ENCODE measurements at places on chromosomes 12 and 14.

GRCh38 chr14:104323551-104324175 is 185.3 kb downstream of the KIF26A start:
- no peak overlapping the region for H3K27ac ChIP-seq
- H3K36me3 ChIP-seq, result no peaks in the 10 kb centered on the region
- no peak overlapping the region for H3K4me3 ChIP-seq

GRCh38 chr12:114662512-114663177 is 21.3 kb downstream of the TBX3 start:
- H3K27ac ChIP-seq, result no peak overlapping the region
- DNase-seq, result peak; percentile 86
- H3K36me3 ChIP-seq, result no peaks in the 10 kb centered on the region
- H3K4me3 ChIP-seq, result no peak overlapping the region
- H3K27me3 ChIP-seq, result no peaks in the 10 kb centered on the region

DNA sequence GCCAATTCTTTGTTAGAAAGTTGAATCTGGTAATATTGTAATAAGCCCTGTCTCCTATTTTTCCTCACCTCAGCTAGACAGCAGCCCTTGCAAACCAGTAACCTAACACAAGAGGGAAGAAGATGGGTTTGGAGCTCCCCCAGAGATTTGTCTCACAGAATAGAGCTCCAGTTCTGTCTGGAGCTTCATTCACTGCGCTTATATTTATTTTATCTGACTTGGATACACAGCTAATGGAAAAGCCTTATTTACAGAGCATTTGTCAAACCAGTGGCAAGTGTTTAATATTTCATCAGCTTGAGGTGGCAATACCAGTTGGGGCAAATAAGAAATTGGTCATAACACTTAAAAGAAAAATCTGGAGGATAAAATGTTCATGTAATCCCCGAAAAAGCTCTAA is 1094.0 kb downstream of the FSCB start:
- H3K4me1 ChIP-seq, result no peaks in the 10 kb centered on the region
- H3K27ac ChIP-seq, result no peak overlapping the region
- H3K4me3 ChIP-seq, result no peak overlapping the region
- no peak for DNase-seq
- no peaks in the 10 kb centered on the region for H3K36me3 ChIP-seq

DNA sequence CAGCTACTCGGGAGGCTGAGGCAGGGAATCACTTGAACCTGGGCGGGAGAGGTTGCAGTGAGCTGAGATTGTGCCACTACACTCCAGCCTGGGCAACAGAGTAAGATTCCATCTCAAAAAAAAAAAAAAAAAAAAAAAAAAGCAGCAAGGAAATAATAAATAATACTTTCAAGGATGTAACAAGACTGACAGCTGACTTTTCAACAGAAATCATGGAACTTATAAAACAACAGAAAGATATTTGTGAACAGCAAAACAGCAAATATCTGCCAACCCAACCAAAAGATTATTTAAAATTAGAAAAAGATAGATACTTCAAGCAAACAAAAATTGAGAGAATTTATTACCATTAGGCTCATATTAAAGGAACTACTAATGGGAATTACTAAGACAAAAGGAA is 115.1 kb downstream of the TSHR start:
- no peaks in the 10 kb centered on the region for H3K27me3 ChIP-seq
- no peaks in the 10 kb centered on the region for H3K36me3 ChIP-seq
- H3K4me3 ChIP-seq, result no peak overlapping the region
- peak; percentile 4 for DNase-seq

- peak overlapping the region; percentile 92 for H3K27ac ChIP-seq
- H3K4me3 ChIP-seq, result no peak overlapping the region
- H3K4me1 ChIP-seq, result peaks cover 42% of the 10 kb centered on the region
Measured at GRCh38 chr14:68475802-68476201, 317.1 kb downstream of the ZFP36L1 start.

DNA sequence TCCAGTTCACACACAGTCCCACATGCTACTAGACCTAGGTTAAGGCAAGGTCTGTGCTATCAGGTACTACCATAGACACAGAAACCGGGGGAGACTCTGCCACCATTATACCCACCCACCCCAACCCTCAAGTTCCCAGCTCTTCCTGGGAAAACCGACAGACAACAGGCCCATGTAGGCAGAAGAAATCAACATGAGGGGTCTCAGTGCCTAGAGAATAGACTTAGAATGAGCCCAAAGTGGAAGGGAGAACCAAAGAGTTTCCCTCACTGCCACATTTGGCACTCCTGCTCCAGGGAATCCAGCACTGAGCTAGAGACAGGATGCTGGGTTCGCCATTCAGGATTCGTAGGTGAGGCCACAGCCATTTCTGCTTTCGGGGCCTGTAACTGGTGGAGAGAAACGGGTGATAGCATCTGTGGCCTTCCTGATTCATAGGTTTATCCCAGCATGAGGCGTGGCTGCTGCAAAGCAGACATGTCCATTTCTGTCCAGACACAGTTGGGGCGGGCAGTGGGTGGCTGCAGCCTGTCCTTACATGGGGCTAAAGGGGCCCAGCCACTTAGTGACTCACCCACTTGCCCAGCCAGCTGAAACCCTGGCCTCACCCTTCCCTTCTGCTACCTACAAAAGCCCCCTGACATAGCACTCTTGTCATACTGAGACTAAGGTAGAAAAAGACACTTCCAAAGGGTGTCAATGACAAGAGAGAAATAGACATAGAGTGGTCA is 69.4 kb downstream of the IRF2BPL start:
- H3K4me1 ChIP-seq, result peaks cover 60% of the 10 kb centered on the region
- H3K27ac ChIP-seq, result peak overlapping the region; percentile 92
- no peak overlapping the region for H3K4me3 ChIP-seq

GRCh38 chr14:97224016-97224415 is 426.8 kb downstream of the VRK1 start:
- H3K27me3 ChIP-seq, result peaks cover 80% of the 10 kb centered on the region
- no peak overlapping the region for H3K4me3 ChIP-seq
- no peaks in the 10 kb centered on the region for H3K36me3 ChIP-seq
- H3K4me1 ChIP-seq, result no peaks in the 10 kb centered on the region

- H3K4me1 ChIP-seq, result peaks cover 7% of the 10 kb centered on the region
- H3K27ac ChIP-seq, result no peak overlapping the region
- no peaks in the 10 kb centered on the region for H3K36me3 ChIP-seq
- no peak overlapping the region for H3K4me3 ChIP-seq
- DNase-seq, result no peak
Measured at GRCh38 chr12:109436188-109436560, 40.9 kb downstream of the KCTD10 start.

GRCh38 chr12:26857465-26858176 is 24.6 kb upstream of the ITPR2 start:
- DNase-seq, result no peak
- H3K4me3 ChIP-seq, result no peak overlapping the region
- H3K36me3 ChIP-seq, result no peaks in the 10 kb centered on the region
- peaks cover 9% of the 10 kb centered on the region for H3K4me1 ChIP-seq
- H3K27ac ChIP-seq, result no peak overlapping the region
- H3K27me3 ChIP-seq, result no peaks in the 10 kb centered on the region

- no peak for DNase-seq
- no peaks in the 10 kb centered on the region for H3K36me3 ChIP-seq
- no peak overlapping the region for H3K27ac ChIP-seq
- H3K4me3 ChIP-seq, result no peak overlapping the region
- peaks cover 9% of the 10 kb centered on the region for H3K4me1 ChIP-seq
- H3K27me3 ChIP-seq, result no peaks in the 10 kb centered on the region
Measured at GRCh38 chr12:67937822-67938221, 51.4 kb upstream of the IFNG-AS1 start.

GRCh38 chr12:6923003-6923732 is 4.6 kb upstream of the ATN1 start:
- no peak overlapping the region for H3K27ac ChIP-seq
- DNase-seq, result no peak
- H3K27me3 ChIP-seq, result no peaks in the 10 kb centered on the region
- H3K4me3 ChIP-seq, result no peak overlapping the region
- peaks cover 47% of the 10 kb centered on the region for H3K4me1 ChIP-seq
- peaks cover 5% of the 10 kb centered on the region for H3K36me3 ChIP-seq

DNA sequence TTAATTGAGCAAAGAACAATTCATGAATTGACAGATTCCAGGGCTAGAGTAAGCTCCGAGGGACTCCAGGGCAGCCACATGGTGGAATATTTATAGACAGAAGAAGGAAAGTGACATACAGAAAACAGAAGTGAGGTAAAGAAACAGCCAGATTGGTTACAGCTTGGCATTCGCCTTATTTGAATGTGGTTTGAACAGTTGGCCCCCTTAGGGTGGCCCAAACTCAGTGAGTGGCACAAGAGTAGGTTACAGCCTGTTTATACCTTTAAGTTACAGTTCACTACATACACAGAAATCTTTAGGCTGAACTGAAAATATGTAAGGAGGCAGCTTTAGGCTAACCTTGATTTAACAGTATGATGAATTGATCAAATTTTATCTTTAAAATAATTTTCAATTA is 174.5 kb upstream of the CNOT2 start:
- H3K27ac ChIP-seq, result no peak overlapping the region
- no peak for DNase-seq
- no peaks in the 10 kb centered on the region for H3K27me3 ChIP-seq
- no peaks in the 10 kb centered on the region for H3K36me3 ChIP-seq
- no peaks in the 10 kb centered on the region for H3K4me1 ChIP-seq
- H3K4me3 ChIP-seq, result no peak overlapping the region

DNA sequence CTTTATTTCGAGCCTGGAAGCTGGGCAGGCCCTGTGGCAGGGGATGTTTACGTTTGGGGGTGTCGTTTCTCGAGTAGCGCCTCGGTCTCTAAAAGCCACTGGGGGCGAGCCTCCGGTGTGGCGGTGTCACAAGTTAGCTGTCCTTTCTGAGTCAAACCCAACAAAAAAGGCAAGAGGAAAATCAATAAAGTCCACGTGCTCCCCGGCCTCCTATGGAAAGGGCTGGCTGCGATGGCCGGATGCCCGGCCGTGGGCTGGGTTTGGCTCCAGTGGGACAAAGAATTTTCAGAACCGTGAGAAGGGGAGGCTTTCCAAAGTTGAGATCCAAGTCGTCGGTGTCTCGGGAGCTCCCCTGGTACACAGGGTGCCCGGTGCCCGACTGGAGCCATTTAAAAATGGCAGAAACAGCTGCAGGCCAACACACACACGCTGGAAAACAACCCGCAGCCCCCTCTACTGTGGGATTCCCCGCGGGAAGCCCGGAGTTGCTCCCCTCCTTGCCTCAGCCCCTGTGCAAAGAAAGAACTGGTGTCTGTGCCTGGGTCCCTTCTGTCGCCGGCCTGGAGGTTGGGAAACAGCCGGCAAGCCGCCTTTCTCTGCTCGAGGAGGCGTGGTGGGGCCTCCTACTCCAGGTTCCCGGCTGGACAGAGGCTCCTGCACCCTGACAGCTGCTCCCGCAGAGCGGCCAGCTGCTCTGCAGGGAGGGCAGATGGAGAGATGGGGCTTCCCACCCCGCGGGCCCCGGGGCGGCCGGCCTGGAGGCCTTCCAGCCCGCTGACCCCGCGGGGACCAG is 1.9 kb downstream of the BCL7A start:
- H3K27me3 ChIP-seq, result no peaks in the 10 kb centered on the region
- H3K4me1 ChIP-seq, result peaks cover 9% of the 10 kb centered on the region
- DNase-seq, result peak; percentile 74
- peak overlapping the region; percentile 90 for H3K27ac ChIP-seq
- peak overlapping the region; percentile 94 for H3K4me3 ChIP-seq

- H3K36me3 ChIP-seq, result peaks cover 17% of the 10 kb centered on the region
- H3K27ac ChIP-seq, result no peak overlapping the region
- H3K27me3 ChIP-seq, result no peaks in the 10 kb centered on the region
- H3K4me1 ChIP-seq, result no peaks in the 10 kb centered on the region
- H3K4me3 ChIP-seq, result no peak overlapping the region
- no peak for DNase-seq
Measured at GRCh38 chr14:102875652-102876051, 46.8 kb upstream of the AMN start.

DNA sequence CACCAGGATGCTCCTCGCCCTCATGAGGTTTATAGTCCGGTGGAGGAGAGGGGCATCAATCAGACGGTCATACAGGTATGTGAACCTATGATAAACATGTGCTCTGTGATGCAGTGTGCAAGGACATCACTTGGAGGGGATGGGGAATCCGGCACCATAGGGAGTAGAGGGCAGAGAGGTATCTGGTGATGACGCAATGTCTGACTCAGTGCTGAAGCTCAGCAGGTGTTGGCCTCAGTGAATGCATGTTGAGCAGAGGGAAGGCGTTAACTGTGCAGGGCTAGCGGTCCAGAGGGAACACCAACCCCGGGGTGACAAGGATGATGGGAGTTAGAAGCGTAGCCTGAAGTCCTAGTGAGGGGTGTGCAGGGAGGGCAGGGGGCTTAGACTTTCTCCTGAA is 200.9 kb downstream of the TMEM132C start:
- H3K36me3 ChIP-seq, result no peaks in the 10 kb centered on the region
- H3K4me1 ChIP-seq, result no peaks in the 10 kb centered on the region
- DNase-seq, result no peak
- H3K4me3 ChIP-seq, result no peak overlapping the region
- no peaks in the 10 kb centered on the region for H3K27me3 ChIP-seq
- no peak overlapping the region for H3K27ac ChIP-seq

DNA sequence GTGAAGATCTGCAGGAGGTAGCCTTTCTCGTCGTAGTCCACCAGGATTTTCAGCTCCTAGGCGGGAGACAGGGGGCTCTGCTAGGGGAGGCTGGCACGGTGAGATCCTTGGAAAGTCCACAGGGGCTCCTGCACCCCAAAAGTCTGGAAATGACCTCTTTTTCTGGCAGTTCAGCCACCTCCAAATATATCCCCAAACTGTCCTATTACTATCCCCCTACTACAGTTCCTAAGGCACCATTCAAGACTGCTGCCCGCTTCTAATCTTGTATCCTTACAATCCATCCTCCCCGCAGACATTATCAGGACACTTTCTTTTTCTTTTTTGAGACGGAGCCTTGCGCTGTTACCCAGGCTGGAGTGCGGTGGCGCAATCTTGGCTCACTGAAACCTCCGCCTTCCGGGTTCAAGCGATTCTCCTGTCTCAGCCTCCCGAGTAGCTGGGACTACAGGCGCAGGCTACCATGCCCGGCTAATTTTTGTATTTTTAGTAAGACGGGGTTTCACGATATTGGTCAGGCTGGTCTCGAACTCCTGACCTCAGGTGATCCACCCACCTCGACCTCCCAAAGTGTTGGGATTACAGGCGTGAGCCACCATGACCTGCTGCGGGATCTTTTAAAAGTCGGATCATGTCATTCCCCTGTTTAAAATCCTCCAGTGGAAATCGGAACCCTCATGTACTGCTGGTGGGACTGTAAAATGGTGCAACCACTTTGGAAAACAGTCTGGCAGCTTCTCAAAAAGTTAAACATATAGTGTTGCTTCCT is 18.5 kb downstream of the HPD start:
- peak overlapping the region; percentile 46 for H3K27ac ChIP-seq
- H3K36me3 ChIP-seq, result no peaks in the 10 kb centered on the region
- no peaks in the 10 kb centered on the region for H3K27me3 ChIP-seq
- peaks cover 13% of the 10 kb centered on the region for H3K4me1 ChIP-seq

DNA sequence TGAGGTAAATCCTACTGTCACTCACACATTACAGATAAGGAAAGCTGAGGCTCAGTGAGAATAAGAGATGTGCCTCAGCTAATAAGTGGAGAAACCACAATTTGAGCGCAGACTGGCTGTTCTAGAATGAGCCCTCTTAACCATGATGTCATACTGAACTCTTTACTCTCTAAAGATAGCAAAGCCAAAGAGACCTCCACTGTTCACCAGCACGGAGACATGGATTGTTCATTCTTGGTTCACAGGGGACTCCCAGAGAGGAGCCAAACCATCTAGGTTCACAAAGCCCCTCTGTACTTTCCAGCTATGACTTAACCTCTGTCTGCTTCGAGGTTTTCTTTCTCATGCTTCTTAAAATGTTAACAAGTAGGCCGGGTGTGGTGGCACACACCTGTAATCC is 32.7 kb upstream of the YARS2 start:
- peaks cover 67% of the 10 kb centered on the region for H3K36me3 ChIP-seq
- H3K27ac ChIP-seq, result no peak overlapping the region
- H3K27me3 ChIP-seq, result no peaks in the 10 kb centered on the region
- no peaks in the 10 kb centered on the region for H3K4me1 ChIP-seq
- no peak overlapping the region for H3K4me3 ChIP-seq
- no peak for DNase-seq

GRCh38 chr14:77738559-77739250 is 22.3 kb downstream of the SNW1 start:
- no peaks in the 10 kb centered on the region for H3K4me1 ChIP-seq
- DNase-seq, result peak; percentile 6
- H3K27ac ChIP-seq, result peak overlapping the region; percentile 40
- no peaks in the 10 kb centered on the region for H3K27me3 ChIP-seq
